ENCODE measurements at places on chromosomes 3 and 15.

DNA sequence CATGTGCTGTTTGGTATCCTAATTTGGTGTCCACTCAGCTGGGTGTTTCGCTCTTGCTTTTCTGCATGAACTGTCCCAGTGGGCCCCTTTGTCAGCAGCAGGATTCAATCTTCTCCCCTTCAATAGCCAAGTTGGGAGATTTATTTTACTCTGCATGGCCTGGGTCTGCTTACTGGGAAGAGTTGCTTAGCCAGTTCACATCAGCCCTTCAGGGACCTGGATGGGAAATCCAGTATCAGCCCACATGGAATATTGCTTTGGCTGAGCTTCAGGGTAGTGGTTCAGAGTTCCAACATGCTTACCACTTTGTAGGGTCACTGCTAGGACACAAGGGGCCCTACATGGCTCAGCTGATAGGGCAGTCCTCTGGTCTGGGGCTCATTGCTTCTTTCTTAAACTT is 93.0 kb upstream of the BOC start:
- no peak for DNase-seq

- DNase-seq = peak; percentile 41
Observed at GRCh38 chr3:11145888-11146287, 8.4 kb upstream of the HRH1 start.

GRCh38 chr3:129501630-129502029 is 26.8 kb upstream of the RHO start:
- DNase-seq = no peak

- DNase-seq = peak; percentile 35
Observed at GRCh38 chr3:151379083-151379734, 5.3 kb downstream of the P2RY12 start.

GRCh38 chr3:195803289-195803908 is 8.3 kb downstream of the MUC4 start:
- no peak for DNase-seq

DNA sequence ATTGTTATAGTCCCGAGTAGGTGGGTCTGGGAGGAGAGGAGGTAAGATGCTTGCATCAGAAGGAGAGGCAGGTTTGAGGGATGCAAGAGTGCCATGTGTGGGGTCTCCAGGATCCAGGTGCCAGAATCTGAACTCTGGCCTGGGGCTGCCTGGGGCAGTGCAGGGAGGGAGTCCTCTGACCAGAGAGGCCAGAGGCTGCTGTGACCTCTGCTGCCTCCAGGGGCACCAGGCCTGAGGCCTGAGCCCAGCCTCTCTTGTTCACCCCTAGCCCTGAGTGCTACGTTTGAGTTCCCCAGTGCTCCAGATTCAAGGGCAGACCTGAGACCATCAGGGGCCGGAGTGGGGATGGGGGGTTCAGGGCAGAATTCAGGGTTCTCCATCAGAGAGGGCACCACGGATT is 7.4 kb downstream of the SLC38A3 start:
- DNase-seq = no peak

DNA sequence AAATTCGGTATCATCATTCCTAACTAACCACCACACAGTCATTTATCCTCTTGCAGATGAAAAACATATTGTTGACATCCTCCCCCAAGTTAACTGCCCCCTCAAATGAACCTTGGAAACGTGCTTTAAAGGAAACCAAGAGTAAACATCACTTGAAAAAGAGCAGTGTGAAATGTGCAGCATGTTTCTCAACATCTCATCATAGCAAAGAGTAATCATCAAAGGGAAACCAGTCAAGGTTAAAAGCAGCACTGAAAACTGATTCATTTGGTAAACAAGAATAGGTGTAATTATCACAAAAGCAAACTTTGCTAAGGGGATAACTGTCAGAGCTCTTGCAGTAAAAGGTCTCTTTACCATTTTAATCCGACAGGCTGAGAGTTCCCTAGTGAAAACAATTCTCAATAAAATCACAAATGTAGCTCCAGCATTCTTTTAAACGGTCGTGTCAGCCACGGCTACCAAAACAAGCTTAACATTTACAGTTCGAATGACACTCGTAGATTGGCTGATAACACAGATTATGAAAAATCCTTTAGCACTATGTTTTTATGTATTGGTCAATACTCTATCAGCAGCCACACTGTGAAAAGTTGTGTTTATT is 461.0 kb downstream of the GBE1 start:
- no peak for DNase-seq

DNA sequence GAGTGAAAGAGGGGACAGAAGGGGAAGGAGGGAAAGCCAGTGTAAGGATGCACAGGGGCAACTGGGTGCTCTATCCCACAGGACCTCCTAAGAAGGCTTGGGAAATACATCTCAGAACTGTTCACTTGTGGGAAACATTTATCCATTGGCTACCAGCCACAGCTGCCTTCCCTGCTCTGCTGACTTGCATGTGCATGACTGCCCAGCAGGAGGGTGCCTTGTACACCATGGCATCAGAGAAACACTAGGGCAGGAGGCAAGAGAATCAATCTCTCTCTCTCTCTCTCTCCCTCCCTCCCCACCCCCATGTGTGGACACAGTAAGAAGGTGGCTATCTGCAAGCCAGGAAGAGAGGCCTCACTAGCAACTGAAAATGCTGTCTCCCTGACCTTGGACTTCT is 62.9 kb upstream of the ZBTB38 start:
- no peak for DNase-seq

GRCh38 chr15:36075333-36075732 is 504.1 kb upstream of the CDIN1 start:
- no peak for DNase-seq

DNA sequence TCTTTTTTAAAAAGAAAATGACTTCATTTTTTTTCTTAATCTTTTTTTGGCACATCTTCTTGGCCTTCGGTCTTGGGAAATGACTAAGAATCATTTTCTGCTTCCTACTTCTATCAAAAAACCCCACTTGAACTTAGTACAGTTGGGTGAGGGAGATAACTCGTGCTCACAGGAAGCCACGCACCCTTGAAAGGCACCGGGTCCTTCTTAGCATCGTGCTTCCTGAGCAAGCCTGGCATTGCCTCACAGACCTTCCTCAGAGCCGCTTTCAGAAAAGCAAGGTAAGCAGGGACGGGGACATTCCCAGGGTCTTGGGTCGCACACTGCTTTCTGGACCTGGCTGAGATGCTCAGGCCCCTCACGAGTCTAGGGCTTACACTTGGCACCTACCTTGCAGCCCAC is at the start of gene CCR4:
Gene CCR4 (plus strand): TSS at position 235 of the 402 bp plus-strand sequence. CDS start 1,779 bp downstream, outside the sequence.
- no peak for DNase-seq

GRCh38 chr3:94280958-94281357 is 218.1 kb downstream of the NSUN3 start:
- no peak for DNase-seq

All from RKO (cell line).